ENCODE measurements at places on chromosomes 1 and 21. TPM values are rescaled to one million over a fixed set of nuclear protein-coding genes. Genes with fewer than 3 reads are reported as not detected.

The GCSAML gene
- not detected for total RNA-seq

The GRIK3 gene
- 0.03 TPM for total RNA-seq

The ESPN gene
- total RNA-seq = 172 TPM

The CLDN17 gene
- not detected for total RNA-seq

The UBE2U gene
- total RNA-seq = not detected

The SPOCD1 gene
- 0.08 TPM for total RNA-seq

The UBR4 gene
- total RNA-seq = 127 TPM

DNA sequence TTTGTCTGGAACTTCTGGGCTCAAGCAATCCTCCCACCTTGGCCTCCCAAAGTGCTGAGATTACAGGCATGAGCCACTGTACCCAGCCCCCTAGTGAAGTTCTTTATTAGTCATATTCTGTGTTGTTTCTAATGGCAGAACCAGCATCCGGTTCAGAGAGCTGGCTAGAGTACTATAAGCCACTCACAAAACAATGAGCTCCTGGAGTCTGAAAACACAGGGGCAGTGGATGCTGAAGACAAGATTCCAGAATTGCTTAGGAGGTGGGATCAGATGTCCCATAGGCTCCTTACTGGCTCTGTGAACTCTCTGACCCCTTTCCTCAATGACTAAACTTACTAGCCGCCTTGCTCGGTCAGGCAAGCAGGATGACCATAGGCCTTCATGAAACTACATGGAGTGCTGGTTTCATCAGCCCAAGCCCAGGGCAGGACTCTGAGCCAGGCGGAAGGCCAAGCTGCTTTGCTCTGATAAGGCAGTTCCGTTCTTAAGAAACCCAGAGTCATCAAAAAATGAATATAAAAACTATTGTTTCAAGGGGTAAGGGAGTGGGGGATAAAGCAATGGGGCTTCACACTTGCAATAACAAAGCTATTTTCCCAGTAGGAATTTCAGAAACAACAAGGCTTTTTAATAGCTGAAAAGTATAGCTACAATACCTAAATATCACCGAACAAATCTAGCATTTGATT is 8.1 kb downstream of the MTHFR start:
- peak; percentile 51 for DNase-seq

- DNase-seq = no peak
These were observed 37.2 kb upstream of the ATG4C start for GRCh38 chr1:62746809-62747138.

GRCh38 chr1:222643606-222643937 is 25.7 kb downstream of the MIA3 start:
- DNase-seq = no peak

DNA sequence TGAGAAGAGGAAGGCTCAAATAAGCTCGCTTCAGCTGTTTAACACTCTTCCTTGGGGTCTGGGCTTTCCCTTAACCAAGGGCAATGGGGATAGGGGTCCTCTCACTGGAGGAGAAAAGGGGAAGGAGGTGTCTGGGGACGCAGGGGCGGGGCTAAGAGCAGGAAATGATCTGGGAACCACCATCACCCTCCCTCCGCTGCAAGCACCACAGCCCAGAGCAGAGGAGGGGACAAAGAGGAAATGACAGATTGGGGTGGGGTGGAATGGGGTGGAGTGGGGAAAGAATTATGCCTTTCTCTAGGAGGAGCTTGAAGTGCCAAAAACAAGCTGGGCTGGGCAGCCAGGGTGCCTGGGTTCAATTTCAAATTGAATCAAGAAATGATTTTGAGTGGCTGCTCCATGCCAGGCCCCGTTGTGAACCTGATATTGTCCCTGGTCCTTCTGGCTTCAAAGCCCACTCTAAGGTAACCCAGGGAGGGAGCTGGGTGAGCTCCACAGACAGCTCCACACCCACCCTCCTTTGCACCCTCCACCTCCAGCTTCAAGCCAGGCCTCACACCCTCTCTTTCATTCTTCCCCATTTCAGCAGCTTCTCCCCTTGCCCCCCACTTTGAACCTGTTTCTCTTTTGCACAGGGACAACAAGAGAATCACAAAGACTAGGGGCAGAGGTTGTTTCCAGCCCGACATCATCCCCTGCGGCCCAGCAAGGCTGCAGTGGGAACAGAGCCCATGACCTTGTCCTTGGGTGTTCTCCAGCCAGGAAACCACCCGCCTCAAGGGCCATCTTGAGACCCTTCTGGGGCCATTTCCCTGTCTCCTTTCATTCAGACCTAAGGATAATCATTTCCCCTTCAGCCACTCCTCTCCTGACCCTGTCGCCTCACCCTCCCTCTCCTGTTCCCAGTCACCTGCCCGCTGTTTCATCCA is 1.1 kb downstream of the ARHGAP30 start:
- no peak for DNase-seq

DNA sequence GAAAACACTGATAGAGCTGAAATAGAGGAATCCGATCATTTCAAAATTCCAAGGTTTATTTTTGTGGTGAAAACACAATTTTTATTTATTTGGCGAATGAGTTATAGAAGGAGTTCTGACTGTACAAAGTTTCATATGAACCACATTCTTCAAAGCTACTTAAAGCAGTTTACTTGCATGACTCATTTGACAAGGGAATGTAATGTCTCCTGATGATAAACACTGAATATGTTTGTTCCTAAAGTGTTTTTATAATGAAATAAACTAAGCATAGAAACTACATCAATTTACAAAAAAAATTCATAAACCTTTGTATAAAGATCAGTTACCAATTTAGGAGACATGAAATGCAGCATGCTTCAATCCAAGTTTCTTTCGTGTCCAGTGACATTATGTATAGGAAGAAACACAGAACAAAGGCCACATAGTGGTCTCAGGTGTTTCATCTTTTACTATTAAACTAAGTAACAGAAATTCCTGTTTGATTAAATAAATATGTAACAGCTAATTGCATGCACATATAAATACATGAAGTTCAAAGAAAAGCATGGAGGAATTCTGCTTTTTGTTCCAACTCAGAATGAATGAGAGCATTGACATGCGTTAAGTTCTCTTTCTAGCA is 2.5 kb downstream of the PRKACB start:
- DNase-seq = no peak

DNA sequence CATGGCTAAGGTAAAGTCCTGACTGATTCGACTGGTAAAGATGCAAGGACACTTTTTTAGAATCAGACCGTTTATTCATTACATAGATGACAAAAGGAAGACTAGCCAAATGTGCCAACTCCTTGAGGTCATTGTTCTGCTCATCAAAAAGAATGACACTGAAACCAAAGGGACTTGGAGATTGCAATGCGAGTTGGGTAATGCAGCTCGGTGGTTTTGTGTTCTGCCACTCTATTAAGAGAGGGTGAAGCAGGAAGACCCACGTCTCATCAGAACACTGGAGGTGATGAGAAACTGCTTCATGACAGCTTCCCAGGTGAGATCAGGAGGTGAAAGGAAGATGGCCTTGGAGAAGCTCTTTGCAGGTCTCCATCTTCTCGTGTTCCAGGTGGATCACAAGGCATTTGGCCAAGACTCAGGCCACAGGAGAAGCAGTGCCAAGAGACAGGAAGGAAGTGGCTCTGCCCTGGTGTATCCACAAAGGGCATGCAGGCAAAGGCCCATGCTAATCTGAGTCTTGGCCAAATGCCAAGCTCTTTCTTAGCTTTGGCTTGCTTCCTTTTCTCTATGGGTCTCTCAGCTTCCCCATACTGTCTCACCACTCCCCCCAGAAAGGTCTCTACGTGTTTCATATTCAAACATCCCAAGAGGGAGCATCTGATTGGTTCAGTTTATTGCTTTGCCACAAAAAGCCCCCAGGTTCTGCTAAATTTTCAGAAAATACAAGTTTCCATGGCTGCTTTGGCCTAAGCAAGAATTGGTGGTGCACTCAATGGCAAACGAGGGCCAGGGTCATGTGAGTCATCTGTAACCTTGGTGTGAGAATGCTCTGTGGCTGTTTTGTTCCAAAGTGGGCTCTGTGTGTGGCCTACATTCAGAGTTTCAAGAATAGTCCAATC is 5.7 kb upstream of the CCT8 start:
- no peak for DNase-seq

- DNase-seq = no peak
These were observed 98.6 kb upstream of the JUN start for GRCh38 chr1:58882322-58882948.

DNA sequence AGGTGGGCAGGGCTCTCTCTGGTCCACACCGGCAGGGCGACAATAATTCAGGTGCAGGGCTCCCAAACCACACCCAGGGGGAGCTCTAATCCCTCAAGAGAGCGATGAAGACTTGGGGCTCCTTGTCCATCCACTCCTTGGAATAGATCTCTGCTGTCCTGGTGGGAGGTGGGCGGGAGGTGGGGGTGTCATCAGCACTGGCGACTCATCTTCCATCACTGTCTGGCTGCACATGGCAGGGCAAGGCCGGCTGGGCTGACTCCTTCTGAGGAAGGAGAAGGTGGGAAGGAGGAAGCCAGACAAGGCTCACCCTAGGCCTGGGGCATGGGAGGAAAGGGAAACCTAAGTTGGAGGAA is 29.3 kb downstream of the TNNT2 start:
- DNase-seq = no peak

- no peak for DNase-seq
These were observed 79.8 kb downstream of the OMA1 start for GRCh38 chr1:58466630-58467241.

GRCh38 chr1:216824511-216824910 is 101.3 kb upstream of the ESRRG start:
- DNase-seq = no peak

GRCh38 chr1:248155927-248156326 is 11.0 kb downstream of the OR2M5 start:
- no peak for DNase-seq

DNA sequence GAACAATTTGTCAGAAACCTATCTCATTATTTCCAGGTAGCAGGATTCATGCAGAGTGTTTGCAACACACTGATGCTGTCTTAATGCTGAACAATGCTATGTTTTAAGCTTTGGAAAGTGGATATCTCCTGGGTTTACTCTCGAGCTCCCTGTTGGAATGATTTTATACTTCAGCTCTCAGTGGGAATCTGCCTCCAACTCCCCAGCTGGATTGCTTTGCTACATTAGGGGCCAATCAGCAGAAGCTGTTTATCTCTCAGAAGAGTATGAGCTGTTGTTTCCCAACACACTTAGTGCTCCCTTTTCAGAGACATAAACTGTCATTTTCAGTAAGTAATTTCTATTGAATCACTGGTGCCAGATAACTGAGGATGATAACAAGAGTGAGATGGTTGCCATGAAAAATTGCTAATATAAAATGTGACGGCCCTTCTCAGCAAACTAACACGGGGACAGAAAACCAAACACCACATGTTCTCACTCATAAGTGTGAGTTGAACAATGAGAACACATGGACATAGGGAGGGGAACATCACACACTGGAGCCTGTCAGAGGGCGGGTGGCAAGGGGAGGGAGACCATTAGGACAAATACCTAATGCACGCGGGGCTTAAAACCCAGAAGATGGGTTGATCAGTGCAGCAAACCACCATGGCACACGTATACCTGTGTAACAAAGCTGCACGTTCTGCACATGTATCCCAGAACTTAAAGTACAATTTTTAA is 265.9 kb upstream of the RUNX1 start:
- DNase-seq = no peak

- DNase-seq = no peak
These were observed 35.2 kb upstream of the PLA2G4A start for GRCh38 chr1:186793582-186793927.

DNA sequence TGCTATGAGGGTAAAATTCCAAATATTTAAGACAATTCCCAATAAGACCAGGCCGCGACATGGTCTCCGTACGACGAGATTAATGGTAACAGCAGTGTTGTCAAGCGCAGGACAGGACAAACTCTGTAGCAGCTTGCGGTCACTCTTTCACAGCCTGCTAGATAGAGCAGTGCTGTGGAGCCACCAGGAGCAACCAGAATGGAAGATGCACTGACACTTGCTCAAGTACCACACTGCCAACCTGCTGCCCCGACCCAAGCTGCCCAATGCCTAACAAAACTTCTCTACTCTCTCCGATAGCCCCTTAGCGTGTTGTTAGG is 636 bp downstream of the WARS2 start:
- DNase-seq = no peak

DNA sequence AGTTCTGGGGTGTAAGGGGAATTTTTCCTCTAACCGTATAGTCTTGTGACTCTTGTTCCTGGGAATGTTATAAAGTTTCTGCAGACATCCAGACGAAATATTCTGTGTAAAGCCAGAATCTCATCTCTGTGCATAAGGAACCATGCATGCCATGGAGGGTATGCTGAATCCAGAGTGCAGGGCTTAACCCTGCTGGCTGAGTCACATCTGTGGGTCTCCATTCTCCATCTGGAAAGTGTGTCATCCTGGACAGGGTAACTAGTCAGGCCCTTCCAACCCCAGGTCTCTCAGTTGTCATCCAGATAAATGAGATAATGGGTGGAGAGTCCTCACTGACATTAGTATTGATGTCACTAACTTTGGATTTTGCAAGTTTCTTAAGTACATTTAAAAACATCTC is 48.8 kb downstream of the ATP5PO start:
- no peak for DNase-seq

DNA sequence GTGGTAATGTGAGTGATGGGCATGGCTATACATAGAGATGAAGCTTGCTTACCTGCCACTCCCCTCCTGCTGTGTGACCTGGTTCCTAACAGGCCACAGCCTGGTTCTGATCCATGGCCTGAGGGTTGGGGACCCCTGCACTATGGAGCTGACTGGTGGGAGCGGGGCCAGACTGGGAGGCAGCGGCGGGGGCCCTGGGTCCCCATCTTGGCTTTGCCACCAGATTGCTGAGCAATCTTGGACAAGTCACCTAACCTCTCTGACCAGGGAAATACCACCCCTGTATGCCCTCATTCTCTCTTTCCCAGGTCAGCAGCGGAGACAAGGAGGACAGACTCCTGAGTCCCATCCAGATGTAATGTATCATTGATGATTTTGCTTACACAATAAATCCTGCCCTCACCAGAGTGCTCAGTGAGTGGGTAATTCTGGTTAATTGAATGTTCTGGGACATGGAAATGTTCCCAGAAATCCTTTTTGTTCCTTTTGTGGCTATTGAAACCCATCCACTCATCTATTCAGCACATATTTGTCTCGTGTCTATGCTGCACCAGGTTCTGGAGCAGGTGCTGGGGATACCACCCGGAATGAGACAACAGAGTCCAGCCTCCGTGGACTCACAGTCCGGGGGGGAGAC is 4.1 kb upstream of the ARHGEF10L start:
- DNase-seq = no peak

GRCh38 chr1:93702111-93702827 is 20.6 kb upstream of the BCAR3 start:
- no peak for DNase-seq

DNA sequence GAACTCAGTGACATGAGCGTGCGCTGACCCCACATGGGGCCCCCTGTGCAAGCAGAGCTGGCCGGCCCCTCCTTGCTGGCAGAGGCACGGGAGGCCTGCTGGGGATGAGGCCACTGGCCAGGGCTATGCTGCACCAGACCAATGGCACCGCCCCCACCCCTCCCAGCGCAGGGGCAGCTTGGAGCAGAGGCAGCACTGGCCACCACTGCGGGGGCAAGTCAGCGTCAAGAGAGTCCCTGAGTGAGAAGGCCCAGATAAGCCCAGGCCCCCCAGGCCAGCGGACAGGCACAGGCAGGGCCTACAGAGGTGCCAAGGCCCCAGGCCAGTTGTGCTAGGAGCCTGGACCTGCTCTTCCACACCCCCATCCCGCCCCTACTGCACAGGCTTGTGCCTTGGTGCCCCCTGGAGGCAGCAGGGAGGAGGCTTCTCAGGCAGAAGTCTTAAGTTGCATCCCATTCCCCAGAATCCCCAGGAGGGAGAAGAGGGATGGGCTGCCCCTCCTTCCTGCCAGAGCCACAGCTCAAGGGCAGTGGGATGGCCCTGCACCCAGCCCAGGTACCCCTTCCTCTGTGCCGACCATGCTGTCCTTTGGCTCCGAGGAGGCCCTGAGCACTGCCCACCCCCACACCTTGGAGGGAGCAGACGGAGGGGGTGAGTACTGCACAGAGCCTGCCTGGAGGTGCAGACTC is 35.8 kb downstream of the EPHX1 start:
- peak; percentile 79 for DNase-seq
